ENCODE measurements at places on chromosomes 4 and X. TPM values are rescaled to one million over a fixed set of nuclear protein-coding genes. Genes with fewer than 3 reads are reported as not detected.

DNA sequence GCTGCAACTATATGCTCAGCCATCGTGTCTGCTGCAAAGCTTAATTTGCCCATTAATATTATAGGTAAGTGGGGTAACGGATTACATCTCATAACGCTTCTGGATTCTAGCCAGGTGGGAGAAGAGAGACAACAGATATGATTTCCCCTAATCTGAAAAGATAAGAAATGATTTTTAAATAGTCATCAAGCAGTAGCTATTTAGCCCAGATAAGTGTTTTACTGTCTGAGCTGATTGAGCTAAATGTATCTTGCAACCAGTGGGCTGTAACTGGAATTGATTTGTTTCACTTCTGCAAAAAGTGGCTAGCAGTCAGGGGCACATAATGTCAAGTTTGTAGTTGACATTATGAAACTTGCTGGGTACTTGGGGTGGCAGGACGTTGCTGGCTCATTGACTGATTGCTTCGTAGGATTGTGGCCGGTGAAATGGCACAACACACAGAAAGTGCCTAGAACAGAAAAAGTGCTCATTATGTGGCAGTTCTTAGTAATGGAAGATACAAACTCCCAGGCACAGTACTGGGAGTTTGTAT lies 18.5 kb downstream of the LAP3 start:
- no peak for DNase-seq

The SEC24D gene
- total RNA-seq, result 12.2 TPM

DNA sequence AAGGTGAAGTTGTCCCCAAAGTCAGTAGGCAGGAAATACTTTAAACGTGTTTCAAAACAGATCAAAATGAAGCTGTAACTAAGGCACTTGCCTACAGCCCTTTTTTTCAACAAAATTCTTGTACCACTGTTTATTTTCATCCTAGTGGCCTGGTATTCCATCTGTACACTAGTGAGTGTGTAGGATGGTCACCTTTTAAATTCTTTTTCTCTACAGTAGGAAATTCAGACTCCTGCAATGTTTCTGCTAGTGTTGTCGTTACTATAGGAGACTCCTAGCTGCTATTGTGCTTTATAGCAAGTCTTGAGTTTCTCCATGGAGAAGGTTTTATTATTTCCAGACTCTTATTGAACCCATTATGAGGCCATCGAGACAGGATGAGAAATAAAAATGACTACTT lies 7.0 kb upstream of the NHS start:
- no peak for DNase-seq

The SLC10A4 gene
- not detected for total RNA-seq

GRCh38 chr4:108139089-108139488 lies 29.6 kb downstream of the LEF1 start:
- DNase-seq, result no peak

- DNase-seq, result no peak
These were observed 70.2 kb downstream of the SMIM20 start for GRCh38 chr4:25984266-25984665.

DNA sequence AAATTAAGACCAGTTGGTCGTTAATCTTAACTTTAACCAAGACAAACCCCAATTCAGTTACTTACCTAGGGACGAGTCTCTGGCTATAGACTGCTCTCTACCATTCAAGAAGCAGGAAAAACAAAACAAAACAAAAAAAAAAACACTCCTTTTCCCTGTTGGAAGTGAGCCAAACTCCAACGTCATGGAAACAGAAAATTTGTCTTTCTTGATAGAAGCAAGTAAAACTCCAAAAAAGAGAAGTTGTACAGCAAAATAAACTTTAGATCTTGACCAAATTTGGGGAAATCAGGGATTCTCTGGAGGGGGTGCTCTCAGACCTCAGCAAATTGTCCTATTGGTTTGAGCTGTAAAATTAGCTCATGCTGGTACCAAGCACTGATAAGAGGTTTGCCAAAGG lies 3.7 kb downstream of the CNGA1 start:
- DNase-seq, result no peak

GRCh38 chr4:96186593-96186992 lies 346.7 kb downstream of the PDHA2 start:
- DNase-seq, result no peak

DNA sequence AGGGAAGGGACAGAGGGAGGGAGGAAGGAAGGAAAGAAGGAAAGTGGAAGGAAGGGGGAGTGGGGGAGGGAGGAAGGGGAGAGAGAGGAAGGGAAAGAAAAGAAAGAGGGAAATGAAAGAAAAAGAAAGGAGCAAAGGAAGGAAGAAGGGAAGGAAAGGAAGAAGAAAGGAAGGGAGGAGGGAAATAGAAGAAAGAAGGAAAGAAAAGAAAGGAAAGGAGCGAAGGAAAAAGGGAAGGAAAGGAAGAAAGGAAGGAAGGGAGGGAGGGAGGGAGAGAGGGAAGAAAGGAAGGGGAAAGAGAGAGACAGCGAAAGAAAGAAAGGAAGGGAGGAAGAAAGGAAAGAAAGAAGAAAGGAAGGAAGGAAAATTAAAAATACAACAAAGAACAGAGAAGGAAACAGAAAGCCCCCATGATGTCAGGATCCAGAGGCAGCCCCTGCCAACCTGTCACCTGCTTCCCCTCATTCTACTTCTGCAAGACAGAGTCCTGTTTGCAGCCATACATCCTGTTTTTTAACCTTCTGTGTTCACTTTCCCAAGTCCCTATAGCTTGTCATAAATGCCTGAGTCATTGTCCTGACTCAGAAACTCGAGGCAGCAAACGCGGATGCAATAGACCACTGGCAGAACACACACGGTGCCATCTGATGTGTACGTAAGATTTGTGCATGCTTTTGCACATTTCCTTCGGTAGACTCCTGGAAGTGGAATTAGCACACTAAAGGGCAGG lies 77.0 kb upstream of the C4orf50 start:
- DNase-seq, result no peak

The L1CAM gene
- total RNA-seq, result 6.1 TPM

GRCh38 chr4:183256756-183257385 lies 63.2 kb downstream of the CLDN22 start:
- no peak for DNase-seq
